Hematopoietic multipotent progenitor cell (in vitro differentiated cells): ENCODE measurements at places on chromosomes 7 and 10. TPM values are rescaled to one million over a fixed set of nuclear protein-coding genes. Genes with fewer than 3 reads are reported as not detected.

- DNase-seq = no peak
Observed at GRCh38 chr7:121957626-121958025, 84.7 kb downstream of the PTPRZ1 start.

- DNase-seq = no peak
Observed at GRCh38 chr7:26993816-26994810, 101.7 kb downstream of the HOXA1 start.

DNA sequence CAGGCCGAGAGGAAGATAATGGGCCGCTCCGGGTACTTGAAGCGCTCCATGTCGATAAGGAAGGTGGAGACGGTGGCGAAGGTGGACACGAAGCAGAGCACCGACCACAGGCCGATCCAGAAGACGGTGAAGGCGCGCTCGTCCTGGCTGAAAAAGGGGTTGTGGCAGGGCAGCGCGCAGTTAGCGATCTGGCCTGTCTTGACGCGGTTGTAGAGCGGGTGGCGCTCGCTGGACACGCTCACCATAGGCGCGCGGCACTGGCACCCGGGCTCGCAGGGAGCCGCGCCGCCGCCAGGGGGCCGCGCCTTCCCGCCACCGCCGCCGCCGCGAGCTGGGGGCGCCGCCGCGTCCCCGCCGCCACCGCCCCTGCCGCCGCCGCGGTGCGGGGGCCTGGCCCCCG lies 1.6 kb downstream of the FZD8 start:
- no peak for DNase-seq

- no peak for DNase-seq
Observed at GRCh38 chr10:119505588-119506315, 36.8 kb downstream of the RGS10 start.

DNA sequence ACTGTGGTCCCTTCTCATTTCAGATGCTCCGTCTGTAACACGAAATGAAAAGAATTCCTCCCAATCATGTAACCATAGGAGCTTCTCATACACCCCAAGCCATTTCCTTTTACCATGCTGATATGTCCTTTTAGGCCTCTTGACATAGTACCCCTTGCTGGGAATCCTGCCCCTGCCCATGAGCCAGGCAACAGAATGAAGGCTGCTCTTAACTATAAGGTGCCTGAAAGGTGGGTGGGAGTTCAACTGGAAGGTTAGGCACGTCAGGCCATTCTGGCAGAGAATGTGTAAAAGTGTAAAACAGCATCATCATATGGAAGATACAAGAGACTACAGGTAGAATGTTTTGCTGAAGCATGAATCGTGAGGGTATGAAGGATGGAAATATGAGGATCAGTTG lies 22.5 kb downstream of the IL2RA start:
- no peak for DNase-seq

The TLX1 gene
- not detected for total RNA-seq
